ENCODE measurements at places on chromosomes 13 and 19. TPM values are rescaled to one million over a fixed set of nuclear protein-coding genes. Genes with fewer than 3 reads are reported as not detected.

The MYPOP gene
- 2.5 TPM for total RNA-seq

The RNF113B gene
- total RNA-seq = not detected

The GNG7 gene
- total RNA-seq = 0.23 TPM

The DNAAF3 gene
- total RNA-seq = 3.1 TPM

The ZNF17 gene
- 8.0 TPM for total RNA-seq

All from Daoy (cell line).